ENCODE measurements at places on chromosomes 4 and X. TPM values are rescaled to one million over a fixed set of nuclear protein-coding genes. Genes with fewer than 3 reads are reported as not detected.

DNA sequence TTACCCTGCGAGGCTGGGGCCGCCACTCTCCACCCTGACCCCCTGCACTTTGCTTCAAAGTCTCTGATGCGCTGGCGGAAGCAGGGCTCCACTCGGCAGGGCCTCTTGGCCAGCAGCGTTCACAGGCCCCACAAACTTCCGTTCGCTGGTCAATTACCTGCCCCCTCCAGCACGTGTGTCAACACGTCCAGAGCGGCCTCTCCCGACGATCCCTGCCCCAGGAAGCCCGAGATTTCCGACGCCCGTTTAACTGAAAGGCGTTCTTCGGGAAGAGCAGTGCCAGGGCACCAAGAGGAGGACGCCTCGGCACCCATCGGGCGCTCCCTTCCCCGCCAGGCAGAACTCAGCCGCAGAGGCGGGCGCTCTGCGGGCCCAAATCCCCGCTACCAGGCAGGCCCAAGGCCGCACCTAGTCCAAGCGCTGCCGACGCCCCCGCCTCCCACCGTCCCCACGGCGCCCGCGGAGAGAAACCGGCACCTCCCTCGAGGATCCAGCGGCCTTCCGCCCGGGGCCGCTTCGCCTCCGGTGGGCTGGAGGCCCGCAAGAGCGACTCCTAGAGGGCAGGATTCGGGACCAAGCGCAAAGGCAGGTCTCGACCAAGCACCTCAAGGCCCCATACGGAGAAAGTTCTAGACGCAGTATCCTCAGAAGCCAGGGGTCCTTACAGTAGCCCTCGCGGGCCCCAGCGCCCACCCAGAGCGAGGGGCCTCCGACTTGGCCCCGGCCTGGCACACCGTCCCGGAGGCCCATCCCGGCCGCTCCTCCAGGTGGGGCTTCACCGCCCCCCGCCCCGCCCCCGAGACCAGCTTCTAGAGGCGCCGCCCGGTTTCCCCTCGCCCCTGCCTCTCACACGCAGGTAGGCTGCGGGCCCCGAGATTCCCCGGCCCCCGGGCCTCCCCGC, 586 bp downstream of the BCAP31 start:
- DNase-seq: no peak

- no peak for DNase-seq
Measured at GRCh38 chrX:5857232-5857631, 371.4 kb downstream of the NLGN4X start.

DNA sequence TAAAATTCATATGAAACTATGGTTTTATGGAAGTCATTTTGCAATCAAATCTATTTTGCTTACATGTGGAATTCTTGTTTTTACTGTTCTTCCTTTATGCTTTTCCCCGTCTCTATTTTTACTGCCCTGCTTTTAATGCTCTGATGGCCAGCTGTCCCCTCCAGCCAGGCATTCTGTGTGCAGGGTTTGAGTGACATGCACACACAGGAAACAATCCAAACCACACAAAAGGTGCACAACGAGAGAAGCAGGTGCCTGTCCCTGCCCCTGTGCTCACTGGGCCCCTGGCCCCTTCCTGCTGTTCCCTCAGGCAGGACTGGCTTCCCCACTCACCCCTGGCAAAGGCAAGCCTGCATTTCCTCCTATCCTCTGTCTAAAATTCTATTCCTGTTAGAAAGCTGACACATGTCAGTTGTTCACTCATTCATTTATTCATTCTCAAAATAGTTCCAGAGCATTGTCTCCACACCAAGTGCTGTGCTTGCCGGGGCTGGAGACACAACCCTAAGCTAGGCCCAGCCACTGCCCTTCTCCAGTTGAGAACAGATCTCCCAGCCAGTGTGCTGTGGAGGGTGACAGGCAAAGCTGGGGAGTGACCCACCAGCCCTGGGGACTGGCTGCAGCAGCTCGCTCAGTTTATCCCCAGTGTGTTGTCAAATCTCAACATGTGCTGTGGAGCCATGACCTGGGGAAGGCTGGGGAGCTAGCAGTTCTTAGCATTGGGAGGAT, 346.3 kb downstream of the FBXW7 start:
- no peak for DNase-seq

DNA sequence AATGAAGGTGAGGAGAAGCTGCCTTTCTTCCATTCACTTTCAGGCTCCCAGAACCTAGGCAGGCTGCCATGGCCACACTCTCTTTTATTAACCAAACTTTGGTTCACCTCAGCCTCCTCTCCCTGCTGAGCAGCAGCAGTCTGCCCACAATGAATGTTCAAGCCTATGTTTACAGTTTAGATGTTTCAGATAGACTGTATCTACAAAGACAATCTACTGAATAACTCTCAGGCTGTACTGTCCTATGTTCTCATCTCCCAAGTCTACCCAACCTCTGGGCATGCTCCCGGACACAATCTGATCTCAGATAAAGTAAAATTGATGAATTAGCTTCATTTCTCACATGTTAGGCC, 59.2 kb upstream of the TMEM164 start:
- DNase-seq: no peak

GRCh38 chr4:110639207-110640090, 16.6 kb upstream of the PITX2 start:
- DNase-seq: no peak

DNA sequence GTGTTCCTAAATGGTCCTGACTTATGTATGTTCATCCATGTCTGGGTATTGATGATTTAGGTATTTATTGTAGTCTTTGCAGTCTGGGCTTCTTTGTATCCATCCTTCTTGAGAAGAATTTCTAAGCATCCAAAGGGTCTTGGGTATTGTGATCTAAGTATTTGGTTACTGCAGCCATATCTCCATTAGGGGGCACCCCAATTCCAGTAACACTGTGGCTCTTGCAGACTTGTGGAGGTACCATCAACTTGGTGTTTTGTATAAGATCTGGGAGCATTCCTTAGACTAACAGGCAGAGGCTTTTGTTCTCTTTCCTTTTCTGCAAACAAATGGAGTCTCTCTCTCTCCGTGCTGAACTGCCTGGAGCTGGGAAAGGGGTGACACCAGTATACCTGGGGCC, 113.7 kb upstream of the NEXMIF start:
- DNase-seq: no peak

GRCh38 chr4:23991444-23991843, 101.6 kb upstream of the PPARGC1A start:
- DNase-seq: no peak

DNA sequence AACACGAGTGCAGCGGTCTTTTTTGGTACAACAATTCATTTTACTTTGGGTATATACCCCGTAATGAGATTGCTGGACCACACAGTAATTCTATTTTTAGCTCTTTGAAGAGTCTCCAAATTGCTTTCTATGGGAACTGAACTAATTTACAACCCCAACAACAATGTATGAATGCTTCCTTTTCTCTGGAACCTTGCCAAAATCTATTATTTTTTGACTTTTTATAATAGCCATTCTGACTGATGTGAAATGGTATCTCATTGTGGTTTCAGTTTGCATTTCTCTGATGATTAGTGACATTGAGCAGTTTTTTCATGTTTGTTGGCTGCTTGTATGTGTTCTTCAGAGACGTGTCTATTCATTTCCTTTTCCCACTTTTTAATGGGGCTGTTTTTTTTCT, 240.8 kb downstream of the STK32B start:
- DNase-seq: no peak

The ZNF157 gene
- 4.7 TPM for total RNA-seq
